ENCODE measurements at places on chromosomes 4 and X.

DNA sequence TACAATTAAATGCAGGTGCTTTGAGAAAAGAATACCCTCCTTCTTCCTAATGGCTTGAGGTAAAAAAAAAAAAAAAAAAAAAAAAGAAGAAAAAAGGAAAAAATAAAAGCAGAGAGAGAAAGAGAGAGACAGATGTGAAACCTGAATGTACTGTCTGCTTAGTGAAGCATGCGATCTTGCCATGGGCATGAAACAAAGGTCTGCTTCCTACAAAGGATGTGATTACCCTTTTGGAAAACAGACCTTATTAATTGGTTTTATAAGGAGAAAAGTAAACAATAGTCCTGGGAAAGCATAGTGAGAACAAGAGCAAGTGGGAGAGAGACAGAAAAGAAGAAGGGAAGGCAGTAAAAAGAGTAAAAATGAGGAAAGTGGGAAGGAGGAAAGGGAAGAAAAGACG, 526.1 kb upstream of the PABPC4L start:
- DNase-seq, result no peak

DNA sequence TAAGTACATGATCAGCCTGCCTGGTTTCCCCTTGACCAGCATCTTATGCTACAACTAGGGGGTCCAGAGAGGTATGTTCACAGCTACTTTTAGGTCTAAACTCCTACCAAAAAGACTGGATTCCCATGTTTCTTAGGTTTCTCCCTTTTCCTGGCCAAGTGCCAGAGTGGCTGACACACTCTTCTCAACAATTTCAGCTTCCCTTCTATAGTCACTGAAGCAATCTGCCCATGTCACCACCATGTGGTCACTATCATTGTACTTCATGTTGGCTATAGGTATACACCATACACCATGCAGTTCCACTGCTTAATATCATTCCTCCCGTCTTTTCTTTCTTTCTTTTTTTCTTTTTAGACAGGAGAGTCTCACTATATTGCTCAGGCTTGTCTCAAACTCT, 66.9 kb downstream of the KLHL13 start:
- no peak for DNase-seq

GRCh38 chr4:23986270-23986669, 96.4 kb upstream of the PPARGC1A start:
- no peak for DNase-seq

- peak; percentile 13 for DNase-seq
Measured at GRCh38 chrX:133335027-133335426, 80.3 kb downstream of the GPC4 start.

DNA sequence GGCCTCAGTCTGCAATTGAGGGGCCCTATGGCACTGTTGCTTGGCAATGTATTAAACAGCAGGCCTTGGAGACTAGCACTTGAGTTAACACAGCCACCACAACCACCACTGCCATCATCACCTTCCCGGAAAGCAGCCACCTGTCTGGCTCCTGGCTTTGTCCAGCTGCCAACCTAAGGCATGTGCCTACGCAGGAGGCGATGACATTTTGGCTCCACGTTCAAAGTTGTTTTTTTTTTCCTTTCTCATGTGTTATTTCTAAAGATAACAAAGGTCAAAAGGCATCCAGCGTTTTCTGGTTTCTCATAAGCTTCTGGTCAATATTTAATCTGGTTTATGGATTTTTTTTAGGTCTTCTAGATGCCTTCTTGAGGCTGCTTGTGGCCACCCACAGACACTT, 7.5 kb downstream of the CLDN2 start:
- peak; percentile 77 for DNase-seq

DNA sequence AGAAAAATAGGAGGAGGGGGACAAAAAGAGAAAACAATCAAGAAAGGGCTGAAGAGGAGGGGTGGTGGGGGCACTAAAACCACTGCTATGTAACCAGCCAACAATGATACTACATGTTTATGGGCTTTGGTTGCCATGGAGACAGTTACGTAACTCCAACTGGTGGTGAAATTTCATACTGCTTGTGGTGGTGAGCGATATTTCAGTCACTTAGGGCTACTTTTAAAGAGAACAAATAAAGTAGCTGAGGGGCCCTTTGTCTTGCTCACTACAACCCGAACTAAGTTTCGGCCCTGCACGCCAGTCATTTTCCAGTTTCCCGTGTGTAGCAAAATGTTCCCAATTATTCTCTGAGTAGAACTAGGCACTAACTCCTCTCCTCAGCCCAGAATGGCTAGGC, 275.2 kb upstream of the EDA2R start:
- DNase-seq, result no peak

All from A549 (cell line).